T-cell (primary cell): ENCODE measurements at places on chromosomes 1 and 21.

DNA sequence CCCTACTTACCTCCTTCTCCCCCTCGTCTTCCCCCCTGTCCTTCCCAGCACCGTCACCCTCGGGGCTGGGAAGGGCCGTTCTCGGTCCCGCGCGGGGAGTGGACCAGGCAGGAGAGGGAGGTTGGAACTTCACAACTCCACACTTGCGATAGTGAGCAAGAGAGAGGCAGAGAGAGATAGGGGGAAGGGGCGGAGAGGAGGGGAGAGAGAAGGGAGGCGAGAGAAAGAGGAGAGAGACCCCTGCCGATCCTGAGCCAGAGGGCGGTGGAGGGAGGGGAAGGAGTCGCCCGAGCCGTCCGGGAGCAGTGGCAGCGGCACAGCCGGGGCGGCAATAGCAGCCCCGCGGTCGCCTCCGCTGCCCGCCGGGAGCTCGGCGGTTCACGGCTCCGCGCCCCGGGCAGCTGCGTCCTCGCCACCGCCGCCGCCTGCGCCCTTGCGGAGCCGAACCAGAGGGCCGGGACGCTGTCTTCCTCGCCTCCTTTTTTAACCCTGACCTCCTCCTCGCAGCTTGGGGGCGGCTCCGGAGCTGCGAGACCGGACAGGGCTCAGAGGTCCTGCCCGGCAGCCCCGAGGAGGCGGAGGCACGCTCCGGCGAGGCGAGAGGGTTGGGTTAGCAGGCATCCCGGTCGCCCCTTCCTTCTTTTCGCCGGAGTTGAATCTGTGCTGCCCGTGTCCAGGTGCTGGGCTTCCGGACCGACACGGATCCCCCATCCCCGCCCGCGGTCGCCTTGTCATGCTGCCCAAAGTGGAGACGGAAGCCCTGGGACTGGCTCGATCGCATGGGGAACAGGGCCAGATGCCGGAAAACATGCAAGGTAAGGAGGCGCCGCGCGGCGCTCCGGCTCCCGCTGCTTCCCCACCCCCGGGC is 11.7 kb downstream of the NR5A2 start:
- DNase-seq, result no peak

DNA sequence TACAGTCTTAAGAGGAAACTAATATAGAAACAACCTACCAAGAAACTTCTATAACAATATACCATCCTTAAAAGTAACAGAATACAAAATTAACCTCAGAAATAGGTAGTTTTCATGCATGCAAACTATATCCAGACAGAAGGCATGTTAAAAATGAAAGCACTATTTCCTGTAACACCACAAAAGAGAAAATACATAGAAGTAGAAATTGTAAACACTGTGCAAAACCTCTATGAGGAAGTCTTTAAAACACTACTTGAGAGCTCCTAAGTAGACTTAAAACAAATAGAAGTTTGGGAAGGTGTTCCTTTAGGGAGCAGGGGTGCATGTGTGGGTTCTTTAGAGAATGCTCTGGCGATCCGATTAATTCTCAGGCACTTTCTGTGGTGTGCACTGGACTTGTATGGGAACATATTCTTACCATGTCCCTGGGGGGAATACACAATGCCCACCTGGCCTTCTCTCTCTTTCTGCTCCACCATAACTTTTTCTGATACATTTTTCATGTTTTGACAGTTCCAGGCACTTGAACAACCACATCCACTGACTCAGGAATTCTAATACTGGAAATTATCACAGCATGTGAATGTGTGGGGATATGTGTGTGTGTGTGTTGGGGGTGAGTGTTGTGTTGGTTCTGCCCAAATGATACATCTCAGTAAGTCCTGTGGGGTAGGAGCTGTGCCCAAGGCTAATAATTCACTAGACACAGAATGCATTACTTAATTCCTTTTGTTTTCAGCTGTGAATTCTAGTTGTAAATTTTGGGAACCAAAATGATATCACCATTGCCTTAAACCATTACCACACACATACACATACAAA is 866.3 kb upstream of the B3GALT2 start:
- DNase-seq, result no peak

GRCh38 chr1:8371372-8371991 is 53.6 kb downstream of the SLC45A1 start:
- no peak for DNase-seq

DNA sequence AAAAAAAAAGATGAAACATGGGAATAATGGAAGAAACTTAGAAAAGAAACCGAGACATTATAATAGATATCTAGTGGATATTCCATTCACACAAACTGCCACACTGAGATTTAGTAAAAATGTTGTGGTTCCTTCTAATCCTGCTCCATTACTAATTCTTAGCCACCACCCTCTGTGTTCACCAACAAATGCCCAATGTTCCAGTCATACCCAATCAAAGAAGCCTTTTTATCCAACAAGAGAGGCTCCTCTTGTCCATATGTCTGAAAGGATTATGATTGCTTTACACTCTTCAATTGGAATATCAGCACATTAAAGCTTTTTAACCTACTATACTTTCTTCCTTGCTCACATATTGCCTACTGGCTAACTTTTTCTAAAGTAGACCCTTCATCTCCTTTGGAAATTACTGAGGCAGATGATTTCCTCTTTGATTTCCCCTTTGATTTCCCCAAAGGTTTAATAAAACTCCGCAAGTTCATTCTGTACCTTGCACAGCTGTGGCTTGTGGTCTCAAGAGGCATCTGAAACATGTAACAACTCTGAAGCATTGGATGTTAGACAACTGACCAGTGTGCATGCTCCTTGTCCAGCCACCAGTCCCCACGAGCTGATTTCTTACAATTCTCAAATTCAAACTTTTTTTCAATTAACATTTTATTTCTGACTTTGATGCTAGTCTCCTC is 305.6 kb upstream of the LYPLAL1 start:
- DNase-seq, result no peak

- DNase-seq, result no peak
These were observed 140.9 kb upstream of the ETS2 start for GRCh38 chr21:38664841-38665240.

DNA sequence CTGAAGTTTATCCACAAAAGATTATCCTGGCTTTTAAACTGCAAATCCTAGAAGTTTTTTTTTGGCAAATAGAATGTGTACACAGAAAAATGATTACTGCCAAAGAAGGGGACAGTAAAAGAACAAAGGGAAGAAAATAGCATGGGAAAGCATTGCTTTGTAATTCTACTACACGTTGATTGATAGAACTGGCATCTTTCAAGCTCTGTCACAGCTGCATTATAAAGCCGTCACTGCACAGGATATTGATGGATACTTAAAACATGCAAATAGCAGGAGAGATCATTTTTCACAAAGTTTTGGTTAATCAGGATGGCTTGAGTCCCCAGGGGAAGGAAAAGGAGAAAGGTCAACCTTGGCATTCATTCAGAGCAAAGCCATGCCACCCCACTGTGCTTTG is 183.7 kb upstream of the RRP15 start:
- DNase-seq, result no peak

- no peak for DNase-seq
These were observed 126.5 kb upstream of the TNFSF4 start for GRCh38 chr1:173333581-173333980.

GRCh38 chr1:96964761-96965160 is 243.2 kb downstream of the PTBP2 start:
- no peak for DNase-seq
